ELF-1 (cell line): ENCODE measurements at places on chromosomes 3 and 15.

DNA sequence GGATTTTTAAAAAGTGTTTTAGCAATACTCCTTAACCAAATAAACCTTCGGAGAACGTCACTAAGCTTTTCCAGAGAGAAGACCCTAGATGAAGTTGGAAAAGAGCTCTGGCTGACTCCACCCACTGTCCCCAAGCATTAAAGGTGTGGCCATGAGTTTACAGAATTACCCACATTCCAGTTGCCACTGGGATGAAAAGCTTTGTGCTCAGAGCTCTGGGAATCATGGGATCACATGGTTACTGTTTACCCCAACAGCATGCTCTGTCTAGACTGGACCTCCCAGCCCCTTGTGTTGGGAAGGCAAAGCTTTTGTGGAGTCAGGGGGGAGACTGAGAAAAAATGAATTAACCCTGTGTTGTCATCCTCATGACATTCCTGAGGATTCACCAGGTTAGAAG is 55.3 kb downstream of the CCK start:
- DNase-seq, result peak; percentile 72

DNA sequence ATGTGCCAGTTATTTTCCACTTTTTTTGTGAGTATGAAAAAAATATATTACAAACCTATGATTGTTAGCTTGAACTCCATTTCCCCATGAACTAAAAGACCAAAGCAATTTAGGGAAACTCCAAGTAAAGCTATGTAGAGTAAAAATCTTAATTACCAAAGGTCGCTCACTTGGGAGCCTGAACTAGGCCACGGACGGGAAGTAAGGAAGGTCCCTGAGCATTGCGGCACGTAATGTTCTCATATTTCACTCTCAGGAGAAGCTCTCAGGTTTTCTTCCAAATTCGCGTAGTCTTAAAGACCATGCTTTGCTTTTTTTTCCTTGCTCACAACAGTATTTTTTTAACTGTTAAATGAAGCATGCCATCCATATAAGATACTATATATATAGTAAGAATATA is 215.3 kb upstream of the RARB start:
- no peak for DNase-seq

DNA sequence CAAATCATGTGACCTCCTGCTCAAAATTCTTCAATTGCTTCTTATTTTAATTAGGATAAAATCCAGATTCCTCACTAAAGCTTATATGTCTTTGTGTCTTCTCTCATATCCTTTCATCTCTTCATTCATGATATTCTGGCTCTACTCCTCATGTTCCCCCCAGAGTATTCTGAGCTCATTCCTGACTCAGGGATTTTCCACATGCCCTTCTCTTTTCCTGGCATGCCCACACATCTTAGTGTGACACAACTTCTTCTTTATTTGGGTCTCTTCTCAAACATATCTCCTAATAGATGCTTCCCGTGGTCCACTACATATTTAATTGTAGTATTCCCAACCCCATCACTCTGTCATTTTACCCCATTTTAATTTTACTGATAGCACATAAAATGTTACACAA is 15.2 kb upstream of the MBNL1 start:
- no peak for DNase-seq

DNA sequence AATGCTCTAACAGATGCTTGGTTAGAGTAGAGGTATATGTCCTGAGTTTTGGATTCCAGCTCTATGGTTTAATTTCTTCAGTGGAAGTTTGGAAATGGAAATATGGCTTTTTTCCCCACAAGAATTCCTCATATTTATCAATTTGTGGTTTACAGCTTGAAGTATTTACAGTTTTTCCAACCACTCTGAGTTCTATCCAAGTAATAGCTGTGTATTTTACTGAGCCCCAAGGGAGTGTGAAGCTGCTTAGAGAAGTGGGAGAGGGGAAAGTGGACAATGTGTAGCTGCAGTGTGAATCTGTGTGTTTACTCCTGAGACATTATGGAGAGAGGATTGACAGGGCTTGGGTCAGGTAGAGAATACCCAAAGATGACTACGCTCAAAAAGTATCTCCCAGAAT is 54.5 kb downstream of the NEK11 start:
- DNase-seq, result no peak

GRCh38 chr3:7333125-7333524 is 472.2 kb downstream of the GRM7 start:
- DNase-seq, result no peak

DNA sequence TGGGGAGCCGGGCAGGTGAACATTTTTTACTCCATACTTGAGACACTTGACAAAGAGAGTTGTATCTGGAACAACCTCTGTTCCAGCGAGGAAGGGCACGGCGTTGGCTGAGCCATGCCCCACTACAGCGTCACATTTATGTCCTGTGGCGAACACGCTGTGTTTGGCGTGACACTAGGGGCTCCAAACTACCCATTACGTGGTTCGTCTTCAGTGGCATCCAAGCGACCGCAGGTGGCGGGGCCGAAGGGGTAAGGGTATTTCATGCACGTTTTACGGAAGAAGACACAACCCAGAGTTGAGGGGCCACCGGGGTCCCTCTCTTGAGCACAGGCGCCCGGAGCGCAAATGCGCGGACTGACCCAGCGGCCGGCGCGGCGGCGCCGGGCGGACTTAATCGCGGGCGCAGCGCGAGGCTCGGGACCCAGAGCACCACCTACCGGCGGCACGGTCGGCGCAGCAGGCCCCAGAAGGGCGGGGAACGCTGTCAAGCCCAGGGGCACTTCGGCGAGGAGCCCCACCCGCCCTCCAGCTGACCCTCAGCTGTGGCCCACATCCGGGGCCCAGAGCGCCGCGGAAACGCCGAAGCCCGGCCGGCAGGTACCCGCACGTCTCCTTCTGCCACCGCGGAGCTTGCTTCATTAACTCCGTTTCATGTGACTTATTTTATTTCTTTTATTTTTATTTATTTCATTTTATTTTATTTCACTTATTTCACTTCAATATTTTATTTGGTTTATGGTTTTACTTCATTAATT is 36.4 kb upstream of the TRIM71 start:
- peak; percentile 97 for DNase-seq

- no peak for DNase-seq
These were observed 23.9 kb upstream of the SLC25A36 start for GRCh38 chr3:140917772-140918171.

DNA sequence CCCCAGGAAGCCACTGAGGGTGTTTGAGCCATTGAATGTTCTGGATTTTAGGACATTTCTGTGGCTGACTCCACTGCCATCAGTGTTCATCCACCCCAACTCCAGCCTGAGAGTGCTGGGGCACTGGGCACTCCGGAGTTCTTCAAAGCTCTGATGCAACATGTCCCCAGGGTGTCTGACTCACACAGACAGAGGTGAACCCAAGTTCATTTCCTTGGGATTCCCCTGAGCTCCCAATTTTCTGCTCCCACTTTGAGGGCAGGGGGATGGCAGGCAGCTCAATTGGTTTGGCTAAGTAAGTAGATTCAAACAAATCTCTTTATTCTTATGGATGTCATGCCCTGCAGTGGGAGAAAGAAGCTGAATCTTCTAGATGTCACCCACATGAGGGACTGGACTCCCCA is 2.2 kb downstream of the STRA6 start:
- DNase-seq, result no peak

DNA sequence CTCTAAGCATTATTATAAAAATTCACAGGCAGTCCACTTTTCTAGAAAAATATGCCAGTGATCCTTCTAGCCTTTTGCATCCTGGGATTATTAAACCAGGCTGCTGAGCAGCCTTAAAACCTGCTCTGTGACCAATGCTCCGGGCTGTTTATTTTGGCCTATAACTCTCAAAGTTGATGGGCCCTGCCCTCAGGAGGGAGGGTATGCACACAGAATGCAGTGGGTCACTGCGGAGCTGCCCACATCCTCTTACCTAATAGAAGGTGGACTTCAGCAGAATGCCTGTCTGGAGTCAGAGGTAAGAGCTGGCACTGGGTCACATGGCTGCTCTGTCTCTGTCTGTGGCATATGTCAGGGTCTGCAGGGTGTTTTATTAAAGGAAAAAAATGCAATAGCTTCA is 26.0 kb downstream of the CPNE4 start:
- DNase-seq, result no peak

DNA sequence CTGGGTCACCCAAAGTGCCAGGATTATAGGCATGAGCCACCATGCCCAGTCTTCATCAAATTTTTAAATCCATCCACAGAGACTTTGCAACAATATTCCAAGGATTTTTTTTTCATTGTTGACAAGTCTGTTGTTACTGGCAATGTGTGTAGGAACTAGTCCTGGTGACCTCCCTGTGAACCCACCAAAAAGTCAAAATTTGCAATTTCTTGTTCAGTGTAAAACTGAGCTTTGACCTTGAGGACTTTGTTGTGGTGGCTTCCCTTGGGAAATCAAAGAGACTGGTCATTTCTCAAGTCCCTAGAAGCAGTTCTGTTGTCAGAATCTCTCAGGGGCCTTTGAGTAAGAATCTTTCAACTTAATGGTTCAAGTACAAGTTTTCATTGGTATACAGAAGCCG is 36.9 kb upstream of the COL8A1 start:
- no peak for DNase-seq

DNA sequence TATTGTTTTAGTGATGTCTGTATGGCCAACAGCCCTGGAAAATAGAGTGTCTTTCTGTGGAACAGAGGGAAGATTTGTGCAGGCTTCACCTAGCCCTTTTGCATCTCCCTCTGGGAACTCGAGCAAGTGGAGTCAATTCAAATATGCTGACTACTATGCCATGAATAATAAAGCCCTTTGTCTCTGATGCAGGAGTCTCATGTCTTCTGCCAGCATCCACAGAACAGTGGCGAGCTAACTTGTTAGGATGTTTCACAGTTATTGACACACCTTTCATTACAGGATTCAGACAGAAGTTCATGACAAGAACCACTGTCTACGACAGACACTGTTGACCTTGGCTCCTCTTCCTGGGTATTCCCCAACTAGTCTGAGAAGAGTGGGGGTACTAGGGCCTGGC is 15.6 kb upstream of the CCDC54 start:
- DNase-seq, result no peak
